Effector memory CD8-positive, alpha-beta T cell (primary cell): ENCODE measurements at places on chromosomes 1 and 21.

DNA sequence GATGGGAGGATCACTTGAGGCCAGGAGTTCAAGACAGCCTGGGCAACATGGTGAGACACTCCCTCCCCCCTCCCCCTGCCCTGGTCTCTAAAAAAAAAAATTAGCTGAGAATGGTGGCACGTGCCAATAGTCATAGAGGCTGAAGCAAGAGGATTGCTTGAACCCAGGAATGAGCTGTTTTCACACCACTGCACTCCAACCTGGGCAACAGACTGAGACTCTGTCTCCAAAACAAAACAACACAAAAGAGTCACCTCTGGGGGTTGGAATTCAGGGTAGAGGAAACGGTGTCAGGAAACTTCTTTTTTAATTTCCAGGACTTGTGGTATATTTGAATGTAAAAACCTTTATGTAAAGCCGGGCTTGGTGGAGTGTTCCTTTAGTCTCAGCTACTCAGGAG is 43.2 kb downstream of the RHOU start:
- DNase-seq = no peak

DNA sequence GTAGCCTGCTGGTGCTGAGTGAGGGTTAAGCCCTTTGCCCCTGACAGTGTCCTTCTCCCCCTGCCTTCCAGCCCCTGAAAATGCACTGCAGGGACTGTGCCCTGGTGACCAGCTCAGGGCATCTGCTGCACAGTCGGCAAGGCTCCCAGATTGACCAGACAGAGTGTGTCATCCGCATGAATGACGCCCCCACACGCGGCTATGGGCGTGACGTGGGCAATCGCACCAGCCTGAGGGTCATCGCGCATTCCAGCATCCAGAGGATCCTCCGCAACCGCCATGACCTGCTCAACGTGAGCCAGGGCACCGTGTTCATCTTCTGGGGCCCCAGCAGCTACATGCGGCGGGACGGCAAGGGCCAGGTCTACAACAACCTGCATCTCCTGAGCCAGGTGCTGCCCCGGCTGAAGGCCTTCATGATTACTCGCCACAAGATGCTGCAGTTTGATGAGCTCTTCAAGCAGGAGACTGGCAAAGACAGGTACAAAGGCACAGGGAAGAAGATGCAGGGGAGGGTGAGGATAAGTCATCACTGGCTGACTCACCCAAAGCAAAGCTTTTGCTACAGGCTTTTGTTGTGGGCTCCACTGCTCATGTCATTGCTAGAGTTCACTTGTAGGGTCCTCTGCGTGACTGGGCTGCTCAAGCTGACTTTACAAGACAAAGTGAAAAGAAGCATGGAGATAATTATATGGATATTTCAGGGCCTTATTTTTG is 174.9 kb downstream of the PIGK start:
- DNase-seq = no peak

DNA sequence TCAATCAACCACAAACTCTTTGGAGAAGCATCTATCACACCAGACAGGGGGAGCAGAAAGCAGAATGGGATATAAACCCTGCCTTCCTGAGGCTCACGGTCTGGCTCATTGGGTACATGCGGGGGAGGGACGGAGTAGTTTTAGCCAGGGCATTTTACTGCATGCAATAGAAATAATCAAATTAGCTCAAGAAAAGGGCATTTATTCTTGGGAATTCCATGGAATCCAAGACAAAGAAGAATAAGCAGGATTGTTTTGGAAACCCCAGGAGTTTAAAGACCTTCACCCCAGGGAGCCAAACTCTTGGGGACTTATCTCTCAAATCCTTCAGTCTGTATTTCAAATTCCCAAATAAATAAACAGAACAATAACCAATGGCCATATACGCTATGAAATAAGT is 5.2 kb upstream of the KAZN start:
- no peak for DNase-seq

DNA sequence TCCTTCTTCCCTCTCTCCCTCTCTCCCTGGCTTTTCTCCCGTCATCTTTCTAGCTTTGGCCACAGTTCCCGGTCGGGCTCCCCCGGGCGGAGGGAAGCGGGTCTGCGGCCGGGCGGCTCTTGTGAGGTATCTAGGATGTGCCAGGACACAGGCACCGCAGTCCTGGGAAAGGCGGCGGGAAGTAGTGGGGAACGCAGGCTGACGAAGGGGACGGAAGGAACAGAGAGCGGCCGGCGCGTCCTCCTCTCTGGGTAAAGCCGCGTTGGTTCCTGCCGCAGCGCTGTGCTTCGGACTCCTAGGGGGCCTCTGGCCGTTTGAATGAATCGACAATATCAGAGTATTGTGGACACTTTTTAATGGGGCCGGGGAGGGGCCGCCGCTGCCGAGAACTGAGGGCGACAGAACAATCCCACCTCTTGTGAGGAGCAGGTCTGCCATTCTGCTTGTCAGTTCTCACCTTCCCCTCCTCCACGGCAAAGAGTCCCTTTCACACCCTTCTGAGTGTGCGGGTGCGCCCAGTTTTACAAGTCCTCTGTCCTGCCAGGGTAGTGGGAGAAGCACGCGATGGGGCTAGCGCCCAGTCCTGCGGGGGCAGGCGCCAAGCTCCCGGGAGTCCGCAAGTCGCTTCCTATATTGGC is 1.2 kb upstream of the LHX9 start:
- no peak for DNase-seq
